ENCODE measurements at places on chromosomes 7 and 10. TPM values are rescaled to one million over a fixed set of nuclear protein-coding genes. Genes with fewer than 3 reads are reported as not detected.

DNA sequence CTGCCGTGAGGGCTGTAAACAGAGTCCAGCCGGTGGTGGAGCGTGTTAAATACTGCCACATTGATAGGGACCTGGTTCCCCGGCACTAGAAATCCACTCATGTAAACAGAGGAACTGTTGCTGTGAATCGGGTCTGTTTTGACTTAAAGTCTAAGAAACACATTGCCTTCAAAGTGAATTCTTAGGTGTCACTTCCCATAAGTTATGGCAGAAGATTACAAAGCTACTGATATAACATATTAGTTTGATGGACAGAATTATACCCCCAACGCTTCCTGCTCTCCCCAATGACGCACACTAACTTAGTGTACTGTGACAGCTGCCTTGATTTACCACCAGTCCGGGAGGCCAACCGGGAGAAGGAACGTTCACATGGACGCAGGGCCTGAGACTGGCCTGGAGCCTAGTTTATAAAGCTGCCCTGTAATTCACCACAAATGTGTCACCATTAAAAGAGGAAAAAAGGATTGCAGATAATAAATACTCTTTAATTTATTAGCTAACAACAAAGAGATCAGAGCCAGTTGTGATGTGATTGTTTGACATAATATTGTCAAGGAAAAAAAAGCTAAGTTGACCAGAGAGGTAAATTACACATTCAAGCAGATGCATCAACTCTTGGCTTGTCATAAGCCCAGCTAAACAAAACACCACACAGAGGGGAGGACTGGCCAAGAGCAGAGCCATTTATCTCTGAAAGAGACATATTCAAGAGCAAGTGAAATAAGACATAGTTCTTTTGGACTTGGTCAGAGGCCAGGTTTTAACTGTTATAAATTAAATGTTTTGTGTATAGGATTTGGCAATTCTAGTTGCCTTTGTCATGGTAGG, 820.6 kb downstream of the LRMDA start:
- DNase-seq, result peak; percentile 4

Gene EN2
- 1.0 TPM for polyA plus RNA-seq

DNA sequence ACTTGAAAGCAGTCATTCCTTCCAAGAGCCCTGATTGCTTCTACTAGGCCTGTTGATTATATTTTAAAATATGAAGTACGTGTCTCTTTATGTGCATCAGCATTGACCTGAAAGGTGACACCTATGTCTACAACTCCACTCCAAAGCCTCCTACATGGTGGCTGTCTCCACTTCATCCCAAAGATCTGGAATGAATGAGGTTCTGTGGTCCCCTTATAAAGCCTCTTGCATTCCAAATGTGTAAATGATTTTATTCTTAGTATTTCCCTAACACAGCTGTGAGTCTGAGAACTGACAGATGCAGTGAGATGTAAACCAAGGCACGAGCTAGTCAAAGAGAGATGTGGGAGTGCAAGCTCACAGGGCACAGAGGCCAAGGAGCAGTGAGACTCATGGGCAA, 176.0 kb upstream of the SVIL start:
- no peak for DNase-seq

DNA sequence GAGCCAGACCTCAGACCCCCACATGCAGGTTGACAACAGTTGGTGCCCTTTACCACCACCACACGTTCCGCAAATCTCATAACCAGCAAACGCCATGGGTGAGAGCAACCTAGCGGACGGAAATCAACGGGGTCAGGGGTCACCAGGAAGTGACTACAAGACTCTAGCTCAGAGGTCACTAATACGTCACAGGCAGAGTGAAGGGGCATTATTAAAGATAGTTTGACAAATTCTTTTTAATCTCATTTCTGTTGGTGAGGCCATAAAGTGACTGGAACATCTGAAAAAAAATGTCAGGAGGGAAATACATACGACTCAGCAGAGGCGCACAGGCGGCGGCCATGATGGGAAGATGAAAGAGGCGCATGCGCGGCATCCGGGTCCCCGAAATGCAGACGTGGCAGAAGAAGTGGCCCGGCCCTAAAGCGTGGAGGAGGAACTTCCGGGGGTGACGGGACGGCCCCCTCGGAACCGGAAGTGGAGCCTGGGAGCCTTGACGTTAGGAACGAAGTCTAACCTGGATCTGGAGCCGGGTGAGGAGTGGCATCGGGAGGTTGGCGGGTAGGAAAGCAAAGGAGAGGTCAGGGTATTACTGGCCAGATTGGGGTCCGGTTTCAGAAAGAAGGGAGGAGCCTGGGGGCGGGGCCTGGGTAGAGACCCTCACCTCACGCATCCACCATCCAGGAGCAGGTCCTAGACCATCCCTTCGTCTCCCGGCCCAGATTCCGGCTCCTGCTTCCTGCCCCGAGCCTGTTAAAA, at the start of gene SEC24C:
Gene SEC24C (plus strand): TSS at position 468 of the 759 bp plus-strand sequence. CDS start 2,461 bp downstream, outside the sequence.
- DNase-seq, result peak; percentile 98

Gene FEZF1
- 0.12 TPM for polyA plus RNA-seq

Gene TCF7L2
- 55.8 TPM for polyA plus RNA-seq

Gene MSS51
- polyA plus RNA-seq, result 47.4 TPM

DNA sequence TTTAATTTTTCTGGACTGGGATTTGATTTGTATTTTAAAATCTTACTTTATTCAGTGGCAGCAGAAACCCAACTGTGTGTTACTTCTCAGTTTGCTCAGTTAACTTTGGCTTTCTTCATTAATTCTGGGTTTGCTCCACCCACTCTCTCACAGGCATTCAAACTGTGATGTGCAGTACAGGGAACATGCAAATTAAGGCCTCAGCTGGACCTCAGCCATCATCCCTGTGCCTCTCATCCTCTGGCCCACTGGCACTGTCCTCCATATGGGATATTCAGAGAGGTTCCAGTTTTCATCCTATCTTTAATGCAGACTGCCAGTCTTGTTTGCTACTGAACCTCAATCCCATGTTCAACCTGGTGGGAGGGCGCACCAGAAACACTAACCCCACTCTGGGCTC, 743.4 kb upstream of the IGFBP3 start:
- no peak for DNase-seq

GRCh38 chr7:158186406-158186805, 401.2 kb downstream of the PTPRN2 start:
- DNase-seq, result no peak

DNA sequence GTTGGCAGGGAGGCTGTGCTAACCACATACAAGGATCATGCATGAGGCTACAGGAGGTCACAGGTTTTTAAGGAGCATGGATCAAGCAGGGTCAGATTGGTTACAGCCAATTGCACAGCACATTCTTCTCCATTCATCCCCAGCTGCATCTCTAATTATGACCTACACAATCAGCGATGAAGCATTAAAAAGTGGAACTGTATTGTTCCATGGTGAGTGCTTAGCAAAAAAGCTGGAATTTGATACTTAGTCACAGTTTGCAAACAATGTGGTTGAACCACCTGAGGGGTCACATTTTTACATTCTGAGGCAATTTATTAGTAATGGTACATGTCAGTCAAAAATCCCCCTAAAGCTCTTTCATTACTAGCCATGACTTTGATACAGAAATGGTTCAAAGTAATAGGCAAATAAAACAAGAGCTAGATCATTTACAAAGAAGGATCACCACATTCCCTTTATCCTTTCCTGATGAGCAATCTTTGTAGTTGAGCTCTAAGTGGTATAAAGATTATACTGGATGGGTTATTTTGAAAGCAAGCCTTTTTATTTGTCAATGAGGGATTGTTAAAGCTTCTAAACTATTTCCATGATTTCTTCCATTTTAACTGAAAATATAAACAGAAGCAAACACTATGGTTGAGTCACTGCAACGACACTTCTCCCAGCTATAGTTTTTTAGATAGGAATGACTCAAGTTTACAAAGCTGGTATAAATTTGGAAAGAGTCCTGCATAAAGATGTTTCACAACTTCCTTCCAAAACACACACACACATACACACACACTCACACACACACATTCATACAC, 217.8 kb upstream of the SEMA3A start:
- no peak for DNase-seq

- no peak for DNase-seq
Measured at GRCh38 chr10:101282947-101283346, 53.7 kb upstream of the LBX1 start.

GRCh38 chr7:131540491-131541162, 15.8 kb downstream of the PODXL start:
- no peak for DNase-seq

DNA sequence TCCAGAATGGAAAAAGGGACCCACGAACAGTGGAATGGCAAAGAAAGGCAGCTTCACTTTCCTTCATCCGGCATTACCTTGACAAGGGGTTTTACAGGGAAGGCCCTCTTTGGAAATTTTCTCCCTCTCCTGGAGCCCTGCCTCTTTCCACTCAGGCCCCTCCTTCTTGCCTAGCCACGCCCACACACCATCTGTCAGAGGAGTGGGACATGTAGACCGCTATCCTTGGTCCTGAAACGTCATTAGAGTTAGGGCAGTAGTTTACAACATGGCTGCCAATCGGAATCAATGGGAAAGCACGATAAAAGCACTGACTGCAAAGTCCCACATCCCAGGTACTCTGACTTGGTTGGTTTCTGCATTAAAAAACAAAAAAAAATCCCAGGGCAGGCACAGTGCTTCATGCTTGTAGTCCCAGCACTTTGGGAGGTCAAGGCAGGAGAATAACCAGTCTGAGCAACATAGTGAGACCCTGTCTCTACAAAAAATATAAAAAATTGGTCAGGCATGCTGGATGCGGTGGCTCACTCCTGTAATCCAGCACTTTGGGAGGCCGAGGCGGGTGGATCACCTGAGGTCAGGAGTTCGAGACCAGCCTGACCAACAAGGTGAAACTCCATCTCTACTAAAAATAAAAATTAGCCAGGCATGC, 96.4 kb downstream of the MARCHF5 start:
- DNase-seq, result peak; percentile 26

DNA sequence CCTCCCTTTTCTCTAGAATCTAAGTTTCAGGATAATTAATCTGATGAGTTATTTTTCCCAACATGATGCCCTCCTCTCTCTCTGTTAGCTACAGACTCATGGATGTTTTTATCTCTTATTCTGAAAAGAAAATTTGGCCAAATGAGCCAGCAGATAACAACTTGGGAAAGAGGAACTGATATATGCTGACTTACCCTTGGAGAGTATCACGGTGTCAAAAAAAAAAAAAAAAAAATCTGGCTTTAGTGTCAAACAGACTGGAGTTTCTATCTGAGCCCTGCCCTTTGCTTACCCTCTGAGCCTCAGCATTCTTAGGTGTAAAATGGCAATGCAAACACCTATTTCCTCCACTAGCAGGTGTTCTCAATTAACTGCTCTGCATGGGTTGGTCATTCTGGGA, 190.4 kb downstream of the AHR start:
- DNase-seq, result no peak

DNA sequence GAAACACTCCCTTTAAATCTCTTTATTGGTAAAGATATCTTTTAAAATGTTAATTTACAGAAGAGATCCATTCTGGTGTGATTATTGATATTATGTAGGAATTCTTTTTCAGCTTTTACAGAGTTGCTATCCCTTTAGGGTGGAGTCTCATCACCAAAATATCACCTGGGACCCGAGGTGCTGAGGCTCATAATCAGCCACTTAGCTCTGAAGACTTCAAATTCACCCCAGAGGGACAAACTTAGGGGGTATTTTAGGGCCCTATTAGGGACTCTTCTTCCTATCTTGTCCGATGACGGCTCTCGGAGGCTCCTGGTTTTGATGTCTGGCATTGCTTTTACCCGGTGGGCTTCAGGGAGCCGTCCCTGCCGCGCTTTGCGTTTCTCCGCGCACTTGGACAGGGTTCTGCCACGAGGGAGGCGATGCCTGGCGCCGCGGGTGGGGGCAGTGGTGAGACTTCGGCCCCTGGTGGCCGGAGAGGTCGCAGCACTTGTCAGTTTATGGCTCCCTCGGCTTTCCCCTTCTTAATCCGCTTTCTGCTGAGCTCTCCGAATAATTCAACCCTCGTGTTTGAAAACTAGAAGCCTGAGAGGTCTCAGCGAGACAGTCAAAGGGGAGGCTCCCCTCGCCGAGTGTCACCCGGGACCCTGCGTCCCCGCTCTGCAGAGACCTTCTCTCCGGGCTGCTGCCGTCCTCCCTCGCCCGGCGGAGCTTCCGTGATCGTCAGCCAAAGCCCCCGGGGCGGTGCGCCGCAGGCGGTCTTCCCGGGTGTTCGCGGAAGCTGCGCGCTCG, 27.8 kb downstream of the RBM20 start:
- DNase-seq, result peak; percentile 36

DNA sequence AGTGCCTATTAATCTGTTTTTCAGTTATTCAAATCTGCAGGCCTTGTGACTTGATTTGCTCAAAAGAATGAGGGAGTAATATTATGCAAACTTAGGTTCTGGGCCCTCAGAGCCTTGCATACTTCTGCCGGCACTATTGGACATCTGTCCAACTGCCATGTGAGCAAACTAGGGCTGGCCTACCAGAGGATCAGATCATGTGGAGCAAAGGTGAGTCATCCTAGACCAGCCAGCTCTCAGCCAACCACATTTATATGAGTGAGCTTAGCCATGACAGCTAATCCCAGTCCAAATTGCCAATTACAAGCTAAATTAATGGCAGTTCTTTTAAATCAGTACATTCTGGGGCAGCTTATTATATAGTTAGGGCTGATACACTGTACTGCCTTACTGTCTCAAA, 69.6 kb downstream of the SDHAF3 start:
- DNase-seq, result no peak

DNA sequence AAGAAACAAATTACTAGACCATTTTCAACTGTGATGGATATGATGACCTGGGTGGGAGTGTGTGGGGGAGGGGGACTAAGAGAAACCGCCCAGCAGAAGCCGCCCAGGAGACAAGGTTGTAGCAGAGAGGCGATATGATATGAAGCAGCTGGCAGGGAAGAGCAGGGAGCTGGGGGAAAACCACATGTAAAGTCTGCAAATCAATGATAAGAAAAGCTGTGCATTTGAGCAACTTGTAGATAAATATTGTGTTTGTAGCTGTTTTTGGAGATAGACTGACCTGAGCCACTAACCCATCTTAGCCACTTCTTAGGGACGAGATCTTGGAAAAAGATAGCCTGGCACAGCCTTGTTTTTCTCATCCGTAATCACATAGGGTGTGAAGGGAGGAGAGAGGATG, 252.6 kb downstream of the SEC23IP start:
- no peak for DNase-seq

GRCh38 chr7:67653856-67654454, 657.3 kb downstream of the TYW1 start:
- no peak for DNase-seq

- DNase-seq, result no peak
Measured at GRCh38 chr7:155770241-155770640, 42.0 kb downstream of the SHH start.

Gene CHPF2
- polyA plus RNA-seq, result 22.2 TPM

GRCh38 chr10:117345143-117345542, 30.1 kb downstream of the PDZD8 start:
- DNase-seq, result no peak

GRCh38 chr10:49136525-49136924, 2.7 kb upstream of the FAM170B start:
- DNase-seq, result no peak

Gene CALHM1
- polyA plus RNA-seq, result 0.06 TPM

All from hindlimb muscle (tissue), 1 donor.